Right lung (tissue), 10 donors: ENCODE measurements at places on chromosomes 7 and 10.
A peak's percentile ranks its signal among the peaks of the same experiment; 100 is the strongest.

DNA sequence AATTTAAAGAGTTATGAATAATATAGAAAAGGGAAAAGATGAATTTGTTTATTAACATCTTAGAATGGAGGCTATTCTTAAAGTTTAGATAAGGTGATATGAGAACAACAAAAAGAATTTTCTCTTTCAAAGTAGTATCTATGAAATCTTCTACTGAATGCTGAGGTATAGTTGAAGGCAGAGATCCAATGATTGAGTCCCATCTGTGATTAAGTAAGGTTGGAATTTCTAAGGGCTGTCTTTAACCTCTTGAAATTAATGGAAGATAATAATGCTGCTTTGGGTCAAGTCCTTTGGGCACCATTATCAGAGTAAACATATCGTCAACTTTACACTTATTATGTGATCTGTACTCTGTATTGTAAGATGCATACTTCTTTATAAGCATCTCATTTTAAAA is 307.9 kb downstream of the PRKG1 start:
- DNase-seq = no peak

DNA sequence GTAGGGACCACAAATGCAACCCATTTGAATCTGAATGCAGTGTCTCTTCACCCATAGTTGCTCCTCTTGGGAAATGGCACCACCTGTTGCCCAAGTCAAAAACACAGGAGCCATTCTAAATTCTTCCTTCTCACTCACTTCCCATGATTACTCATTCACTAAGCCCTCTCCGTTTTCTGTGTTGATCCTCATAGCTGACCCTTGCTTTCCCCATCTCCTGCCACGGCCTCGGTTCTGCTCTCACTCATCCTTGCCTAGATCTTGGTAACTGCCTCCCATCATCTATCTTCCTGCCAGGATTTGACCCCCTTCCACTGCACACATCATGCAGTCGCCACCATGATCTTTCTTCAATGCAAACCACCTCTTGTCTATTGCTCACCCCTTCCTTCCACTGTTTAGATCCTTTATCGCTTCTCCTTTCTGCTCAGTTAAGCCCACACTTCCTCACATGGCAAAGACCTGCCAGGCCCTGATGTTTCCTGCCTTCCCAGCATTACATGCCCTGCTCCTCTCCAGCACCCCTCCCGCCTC is 19.0 kb upstream of the CPN1 start:
- no peak for DNase-seq

DNA sequence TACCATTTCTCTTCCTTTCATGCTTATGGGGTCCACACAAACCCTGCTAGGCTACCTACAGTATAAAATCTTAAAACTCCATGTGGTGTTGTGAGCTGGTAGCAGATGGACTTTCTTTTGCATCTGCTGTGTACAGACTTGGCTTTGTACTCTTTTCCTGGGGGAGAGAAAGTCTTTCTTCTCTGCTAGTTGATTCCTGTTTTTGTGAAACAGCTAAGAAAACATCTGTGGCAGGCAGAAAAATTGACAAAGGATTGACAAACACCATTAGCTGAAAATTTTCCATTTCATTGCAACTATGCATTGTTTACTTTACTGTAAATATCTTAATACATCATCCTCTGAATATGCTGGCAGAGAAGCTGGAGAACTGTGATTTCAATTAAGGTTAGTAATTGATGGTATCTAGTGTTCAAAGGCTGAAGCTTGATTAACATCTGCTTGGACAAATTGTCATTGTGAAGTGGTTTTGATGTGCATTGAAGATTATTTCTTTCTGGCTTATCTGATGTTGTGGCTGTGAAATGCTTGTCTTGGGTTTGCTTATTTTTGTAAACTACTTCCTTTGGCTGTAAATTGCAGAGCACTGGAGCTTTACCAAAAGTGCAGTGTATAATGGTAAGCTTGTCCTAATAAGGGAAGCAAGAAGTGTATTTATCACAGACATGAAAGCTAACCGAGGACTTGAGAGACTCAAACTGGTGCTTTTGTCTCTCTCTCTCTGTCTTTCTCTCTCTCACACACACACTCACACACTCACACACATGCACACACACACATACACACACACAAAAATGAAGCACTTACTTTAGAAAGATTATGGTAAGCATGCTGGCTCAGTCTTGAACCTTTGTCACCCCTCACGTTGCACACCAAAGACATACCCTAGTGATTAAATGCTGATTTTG is at the start of gene FOXP2:
Gene FOXP2 (plus strand): TSS at position 660 of the 908 bp plus-strand sequence. CDS start 11,697 bp downstream, outside the sequence.
- peak; percentile 82 for DNase-seq

GRCh38 chr10:114305521-114305925 is 66.5 kb downstream of the VWA2 start:
- DNase-seq = no peak

DNA sequence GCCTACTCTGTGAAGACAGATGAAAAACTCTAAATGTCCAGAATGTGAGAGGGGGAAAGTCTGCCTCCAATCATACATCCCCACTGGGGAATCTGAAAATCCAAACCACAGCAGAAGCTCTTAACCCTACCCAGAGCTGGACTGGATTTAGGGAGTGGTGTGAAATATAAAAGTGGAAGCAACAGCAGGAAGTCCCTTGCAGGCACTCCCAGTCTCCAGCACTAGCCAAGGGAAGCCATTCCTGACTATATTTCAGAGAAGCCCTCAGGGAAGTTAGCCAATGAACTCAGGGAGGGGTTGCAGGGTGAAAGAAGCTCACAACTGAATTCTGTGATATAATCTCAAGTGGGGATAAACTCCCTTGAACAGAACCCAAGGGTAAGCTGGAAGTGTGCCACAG is 51.5 kb downstream of the CRPPA start:
- DNase-seq = no peak

DNA sequence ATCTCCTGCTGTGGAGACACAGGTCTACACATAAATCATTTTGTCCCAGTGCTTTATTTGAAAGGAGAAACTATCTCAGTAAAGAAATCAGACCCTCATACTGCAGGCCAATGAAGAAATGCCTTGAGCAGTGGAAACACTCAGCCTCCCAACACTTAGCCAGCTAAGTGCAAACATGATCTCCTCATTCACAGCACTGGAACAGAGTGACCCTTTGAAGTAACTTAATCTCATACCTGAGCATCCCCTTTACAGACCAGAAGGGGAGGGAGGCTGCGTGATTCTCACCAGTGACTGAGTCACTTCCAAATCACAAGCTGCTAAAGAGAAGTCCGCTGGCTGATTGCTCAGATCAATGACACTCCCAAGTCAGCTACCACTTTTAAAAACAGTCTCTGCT is 4.5 kb downstream of the CHST15 start:
- no peak for DNase-seq

- DNase-seq = peak; percentile 71
Measured at GRCh38 chr7:39594988-39595620, 28.3 kb upstream of the RALA start.

DNA sequence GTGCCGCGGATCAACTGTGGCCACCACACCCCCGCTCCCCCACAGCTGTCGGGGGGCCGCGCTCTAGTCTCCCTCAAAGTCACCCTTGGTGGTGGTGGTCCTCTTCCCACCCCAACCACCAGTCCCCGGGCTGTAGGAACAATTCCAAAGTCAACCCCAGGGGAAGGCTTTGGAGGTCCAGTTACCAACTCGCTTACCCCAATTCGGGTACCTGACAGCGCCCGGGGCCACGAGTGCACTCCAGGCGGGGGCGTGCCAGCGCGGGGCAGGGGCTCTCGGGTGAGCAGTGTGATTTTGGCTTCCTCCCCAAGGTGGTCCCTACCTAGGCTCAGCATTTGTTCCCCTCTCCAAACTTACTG is 584 bp upstream of the ZMIZ1 start:
- DNase-seq = no peak

DNA sequence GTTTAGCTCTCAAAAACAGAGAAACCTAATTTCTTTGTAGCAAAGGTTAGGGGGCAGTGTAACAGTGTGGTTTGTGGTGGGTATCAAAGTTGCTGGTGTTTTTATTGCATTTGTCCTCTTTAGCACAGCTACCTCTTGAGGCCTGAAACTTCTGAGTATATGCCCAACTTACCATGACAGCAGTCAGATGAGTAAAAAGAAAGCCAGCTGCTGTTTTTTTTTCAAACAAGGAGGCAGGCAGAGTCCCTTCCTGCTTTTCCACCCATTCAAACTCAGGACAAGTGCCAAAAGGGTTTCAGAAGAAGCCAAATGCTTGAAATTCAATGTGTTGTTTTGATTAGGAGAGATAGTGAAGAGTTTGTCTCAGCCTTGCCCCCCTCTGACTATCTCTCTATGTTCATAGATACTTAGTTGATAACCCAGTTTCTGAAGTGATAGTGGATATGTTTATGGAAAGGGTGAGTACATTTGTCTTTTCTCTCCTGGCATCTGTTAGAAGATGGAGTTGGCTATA is 23.1 kb downstream of the GBF1 start:
- DNase-seq = peak; percentile 65

DNA sequence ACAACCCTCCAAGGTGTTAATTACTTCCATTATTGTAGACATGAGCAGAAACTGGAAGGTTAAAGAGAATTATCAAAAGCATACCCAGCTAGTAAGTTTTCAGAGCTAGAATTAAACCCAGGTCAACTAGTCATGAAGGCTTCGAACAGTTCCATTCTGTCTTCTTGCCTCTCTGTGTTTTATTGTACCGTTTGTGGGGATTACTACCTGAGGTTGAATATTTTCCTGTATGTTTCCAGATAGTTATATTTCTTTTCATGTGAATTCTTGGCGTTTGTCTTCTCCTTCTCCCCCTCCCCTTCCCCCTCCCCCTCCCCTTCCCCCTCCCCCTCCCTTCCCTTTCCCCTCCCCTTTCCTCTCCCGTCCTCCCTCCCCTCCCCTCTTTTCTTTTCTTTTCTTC is 218.0 kb upstream of the GALNT17 start:
- DNase-seq = no peak
